Upper lobe of left lung (tissue), 6 donors: ENCODE measurements at places on chromosomes 2 and 18. TPM values are rescaled to one million over a fixed set of nuclear protein-coding genes. Genes with fewer than 3 reads are reported as not detected.

GRCh38 chr2:216700088-216700567, 4.8 kb upstream of the IGFBP5 start:
- peaks cover 5% of the 10 kb centered on the region for H3K4me1 ChIP-seq
- no peak overlapping the region for H3K27ac ChIP-seq
- H3K4me3 ChIP-seq = no peak overlapping the region
- DNase-seq = no peak
- peaks cover 3% of the 10 kb centered on the region for H3K27me3 ChIP-seq

DNA sequence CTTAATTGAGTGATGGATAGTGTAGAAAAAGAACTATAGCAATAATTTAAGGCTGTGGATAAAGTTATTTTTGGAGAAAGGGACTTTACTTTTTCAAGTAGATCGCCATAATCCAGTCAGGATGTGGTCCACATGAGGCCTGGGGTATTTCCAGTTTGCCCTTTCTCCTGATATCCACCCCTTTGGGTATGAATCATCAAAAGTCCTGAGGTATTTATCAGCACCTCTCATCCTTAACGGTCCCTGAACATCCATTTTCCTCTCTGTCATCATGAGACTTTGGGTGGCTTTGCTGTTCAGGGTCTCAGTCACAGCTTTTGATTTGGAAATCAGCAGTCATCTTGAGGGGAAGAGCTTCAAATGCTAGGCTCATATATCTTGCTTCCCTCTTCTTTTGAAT, 39.3 kb upstream of the ELAC1 start:
- H3K27me3 ChIP-seq = no peaks in the 10 kb centered on the region
- H3K4me3 ChIP-seq = no peak overlapping the region
- no peak for DNase-seq
- peaks cover 49% of the 10 kb centered on the region for H3K36me3 ChIP-seq

- no peak overlapping the region for H3K27ac ChIP-seq
- no peaks in the 10 kb centered on the region for H3K27me3 ChIP-seq
Observed at GRCh38 chr18:7793100-7793499, 226.0 kb downstream of the PTPRM start.

- H3K27ac ChIP-seq = no peak overlapping the region
- H3K27me3 ChIP-seq = no peaks in the 10 kb centered on the region
- no peaks in the 10 kb centered on the region for H3K4me1 ChIP-seq
- DNase-seq = no peak
Observed at GRCh38 chr2:204357286-204357685, 188.0 kb upstream of the PARD3B start.

DNA sequence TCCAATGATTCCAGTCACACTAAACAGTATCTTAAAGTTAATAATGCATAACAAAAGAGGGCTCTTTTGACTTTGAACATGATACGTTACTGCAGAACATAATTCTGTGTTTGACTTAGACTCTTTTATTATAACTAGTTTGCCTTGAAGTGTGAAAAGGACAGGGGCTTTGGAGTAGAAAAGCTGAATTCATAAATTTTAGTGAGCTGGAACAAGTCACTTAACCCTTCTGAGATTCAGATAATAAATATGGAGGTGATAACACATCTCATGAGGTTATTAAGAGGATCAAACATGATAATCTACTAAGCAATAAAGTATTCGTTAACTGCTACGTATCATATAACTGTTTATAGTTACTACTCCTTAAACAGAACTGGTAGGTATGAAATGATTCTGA, 44.7 kb upstream of the FLACC1 start:
- no peaks in the 10 kb centered on the region for H3K27me3 ChIP-seq
- H3K4me1 ChIP-seq = peaks cover 23% of the 10 kb centered on the region
- H3K36me3 ChIP-seq = peaks cover 27% of the 10 kb centered on the region
- no peak overlapping the region for H3K4me3 ChIP-seq

GRCh38 chr18:64407606-64408005, 258.7 kb upstream of the LINC00305 start:
- no peak overlapping the region for H3K27ac ChIP-seq
- no peak for DNase-seq
- no peaks in the 10 kb centered on the region for H3K4me1 ChIP-seq
- no peak overlapping the region for H3K4me3 ChIP-seq

DNA sequence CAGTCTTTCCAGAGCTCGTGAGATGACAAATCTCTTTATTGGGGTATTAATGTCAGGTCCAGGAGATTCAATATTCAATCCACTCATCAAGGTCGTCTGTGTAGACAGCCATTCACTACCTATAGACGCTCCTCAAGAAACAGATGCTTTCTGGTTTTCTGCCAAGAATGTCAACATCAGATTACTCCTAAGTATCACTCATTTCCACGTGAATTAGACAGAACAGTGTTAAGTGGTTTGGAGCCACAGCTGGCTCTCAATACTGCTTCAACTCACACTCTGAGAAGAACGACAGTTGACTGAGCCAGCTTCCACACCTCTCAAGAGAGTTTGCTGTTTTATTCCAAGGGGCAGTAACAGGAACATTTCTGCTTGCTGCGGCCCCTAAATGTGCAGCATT, 113.5 kb upstream of the NEDD4L start:
- H3K36me3 ChIP-seq = no peaks in the 10 kb centered on the region
- no peak for DNase-seq
- H3K27ac ChIP-seq = no peak overlapping the region
- H3K4me3 ChIP-seq = no peak overlapping the region
- H3K4me1 ChIP-seq = no peaks in the 10 kb centered on the region

DNA sequence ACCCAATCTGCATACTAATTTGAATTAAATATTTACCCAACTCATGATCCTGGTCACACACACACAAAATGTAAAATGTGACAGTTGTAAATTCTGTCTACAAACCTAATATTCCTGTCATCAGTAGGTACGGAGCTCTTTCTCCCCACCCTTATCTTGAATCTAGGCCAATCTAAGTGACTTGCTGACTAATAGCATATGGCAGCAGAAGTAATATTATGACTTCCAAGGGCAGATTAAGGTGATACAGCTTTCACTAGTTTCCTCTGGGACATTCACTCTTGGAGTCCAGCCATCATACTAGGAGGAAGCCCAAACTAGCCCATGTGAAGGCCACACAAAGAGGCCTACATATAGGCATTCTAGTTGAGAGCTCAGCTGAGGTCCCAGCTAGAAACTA, 89.4 kb downstream of the TMEM131 start:
- H3K4me1 ChIP-seq = no peaks in the 10 kb centered on the region
- H3K27ac ChIP-seq = no peak overlapping the region
- DNase-seq = no peak
- H3K36me3 ChIP-seq = no peaks in the 10 kb centered on the region
- no peaks in the 10 kb centered on the region for H3K27me3 ChIP-seq
- H3K4me3 ChIP-seq = no peak overlapping the region

- H3K4me3 ChIP-seq = no peak overlapping the region
- DNase-seq = no peak
- no peak overlapping the region for H3K27ac ChIP-seq
- H3K27me3 ChIP-seq = no peaks in the 10 kb centered on the region
Observed at GRCh38 chr18:63119647-63120046, 199.9 kb downstream of the BCL2 start.

DNA sequence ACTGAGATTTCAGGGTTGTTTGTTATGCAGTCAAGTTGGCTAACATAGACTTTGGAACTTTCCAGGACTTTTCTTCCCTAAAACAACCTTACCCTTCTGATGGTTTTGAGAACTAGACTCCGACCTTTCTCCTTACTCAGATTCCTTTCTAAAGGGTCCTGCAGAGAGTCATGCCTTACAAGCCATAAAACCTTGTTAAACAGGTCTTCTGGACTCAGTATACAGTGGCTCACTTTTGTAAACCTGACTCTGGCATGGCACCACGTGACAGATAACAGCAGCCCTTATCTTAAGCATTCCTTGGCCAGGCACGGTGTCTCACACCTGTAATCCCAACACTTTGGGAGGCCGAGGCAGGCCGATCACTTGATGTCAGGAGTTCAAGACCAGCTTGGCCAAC, 253.2 kb upstream of the RAB6C start:
- no peak overlapping the region for H3K4me3 ChIP-seq
- no peak overlapping the region for H3K27ac ChIP-seq
- H3K4me1 ChIP-seq = no peaks in the 10 kb centered on the region
- no peak for DNase-seq
- no peaks in the 10 kb centered on the region for H3K27me3 ChIP-seq
- H3K36me3 ChIP-seq = no peaks in the 10 kb centered on the region

- DNase-seq = no peak
- H3K27ac ChIP-seq = peak overlapping the region; percentile 42
- no peaks in the 10 kb centered on the region for H3K36me3 ChIP-seq
- H3K4me3 ChIP-seq = no peak overlapping the region
Observed at GRCh38 chr2:192025637-192026036, 169.1 kb downstream of the TMEFF2 start.

DNA sequence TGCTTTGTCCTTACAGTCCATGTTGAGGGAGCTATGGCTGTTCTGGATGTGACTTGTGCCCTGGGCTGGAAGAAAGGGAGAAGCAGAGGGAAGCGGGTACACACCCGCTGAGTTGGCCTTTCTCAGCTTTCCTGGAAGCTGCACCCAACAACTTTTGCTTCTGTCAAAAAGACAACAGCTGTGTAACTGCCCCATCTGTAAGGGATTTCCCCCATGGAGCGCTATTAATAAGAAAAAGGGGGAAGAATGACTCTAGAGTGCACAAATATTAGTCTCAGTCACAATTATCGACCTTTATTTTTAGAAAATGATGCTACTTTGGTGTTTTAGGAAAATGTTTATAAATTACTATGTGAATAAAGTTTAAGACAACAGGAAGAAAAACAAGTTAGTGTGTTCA, 368.3 kb downstream of the RAD51AP2 start:
- no peaks in the 10 kb centered on the region for H3K36me3 ChIP-seq
- H3K27ac ChIP-seq = no peak overlapping the region
- H3K4me1 ChIP-seq = no peaks in the 10 kb centered on the region
- no peak overlapping the region for H3K4me3 ChIP-seq
- no peak for DNase-seq

Gene KIF5C
- total RNA-seq = 0.44 TPM

Gene RGPD4
- total RNA-seq = not detected

Gene ANKRD23
- total RNA-seq = 2.4 TPM

Gene TSPYL6
- total RNA-seq = not detected

Gene APOB
- under 0.01 TPM for total RNA-seq

Gene RPE
- total RNA-seq = 16.8 TPM

Gene CFAP53
- 0.34 TPM for total RNA-seq
